ENCODE measurements at places on chromosomes 5 and 9. TPM values are rescaled to one million over a fixed set of nuclear protein-coding genes. Genes with fewer than 3 reads are reported as not detected.

Gene COL5A1
- 117 TPM for polyA plus RNA-seq

Gene NR5A1
- not detected for polyA plus RNA-seq

DNA sequence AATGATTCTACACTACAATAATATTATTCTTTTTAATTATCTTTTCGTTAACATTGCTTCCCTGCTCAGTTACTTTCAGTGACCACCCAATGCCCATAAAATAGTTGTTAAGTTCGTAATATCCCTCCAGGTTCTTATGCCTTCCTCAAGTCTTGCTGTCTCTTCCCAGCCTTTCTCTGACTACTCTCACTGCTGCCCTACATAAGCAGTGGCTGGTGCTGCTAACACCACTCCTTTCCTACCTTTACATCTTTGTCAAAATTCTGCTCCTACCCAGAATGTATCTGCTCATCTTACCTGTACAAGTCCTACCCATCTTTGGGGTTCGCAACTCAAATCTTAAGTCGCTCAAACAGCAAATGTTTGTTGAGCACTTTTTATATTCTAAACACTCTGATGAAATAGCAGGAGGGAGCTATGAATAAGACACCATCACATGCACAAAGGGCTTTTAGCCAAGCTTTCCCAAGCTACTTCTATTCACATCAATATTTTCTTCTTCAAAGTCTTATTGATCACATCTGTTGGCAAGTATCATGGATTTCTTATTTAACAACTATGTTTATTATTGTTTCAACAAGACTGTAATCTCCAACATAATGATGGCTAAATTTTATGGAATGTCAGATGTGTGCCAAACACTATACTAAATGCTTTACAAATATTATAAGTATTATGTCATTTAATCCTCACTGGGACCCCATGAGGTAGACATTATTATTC, 29.5 kb downstream of the SLC25A46 start:
- DNase-seq = no peak

GRCh38 chr5:113474100-113474728, 14.0 kb downstream of the MCC start:
- DNase-seq = no peak

Gene CD274
- 1.4 TPM for polyA plus RNA-seq

GRCh38 chr9:88805217-88805943, 185.9 kb upstream of the S1PR3 start:
- no peak for DNase-seq

DNA sequence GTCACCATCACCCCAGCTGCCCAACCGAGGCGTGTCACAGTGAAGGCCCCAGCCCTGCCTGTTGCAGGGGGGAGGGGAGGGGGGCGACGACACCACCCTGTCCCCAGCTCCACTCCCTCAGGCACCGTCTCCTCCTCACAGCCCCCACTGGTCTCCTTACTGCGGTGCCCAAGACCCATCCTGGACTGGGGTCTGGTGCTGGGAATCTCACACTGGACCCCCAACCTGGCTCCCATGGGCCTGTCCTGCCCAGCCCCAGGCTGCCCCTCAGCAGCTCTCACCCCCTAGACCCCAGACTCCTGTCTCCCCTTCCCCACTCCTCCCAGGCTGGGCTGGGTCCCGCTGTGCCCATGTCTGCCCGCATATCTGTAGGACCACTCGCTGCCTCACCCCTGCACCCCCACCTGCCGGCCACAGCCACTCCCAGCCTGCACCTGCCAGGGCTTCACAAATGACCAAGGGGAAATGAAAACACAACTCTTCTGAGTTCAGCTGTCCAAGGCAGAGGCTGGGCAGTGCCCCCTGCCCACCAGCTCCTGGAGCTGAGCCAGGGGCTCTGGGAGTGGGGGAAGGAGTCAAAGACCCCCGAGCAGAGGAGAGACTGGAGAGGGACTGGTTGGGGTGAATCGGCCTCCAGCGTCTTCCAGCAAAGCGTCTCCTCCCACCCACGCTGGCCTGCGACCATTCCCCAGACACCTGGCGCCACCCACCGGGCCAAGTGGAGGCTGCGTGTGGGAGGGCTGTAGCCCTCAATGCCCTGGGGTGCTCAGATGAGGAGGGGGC, 32.6 kb upstream of the EGFL7 start:
- no peak for DNase-seq

Gene SLC6A18
- 0.11 TPM for polyA plus RNA-seq

- no peak for DNase-seq
Observed at GRCh38 chr9:23543419-23543818, 282.6 kb downstream of the ELAVL2 start.

- DNase-seq = no peak
Observed at GRCh38 chr5:42989190-42989589, 50.9 kb downstream of the ANXA2R start.

DNA sequence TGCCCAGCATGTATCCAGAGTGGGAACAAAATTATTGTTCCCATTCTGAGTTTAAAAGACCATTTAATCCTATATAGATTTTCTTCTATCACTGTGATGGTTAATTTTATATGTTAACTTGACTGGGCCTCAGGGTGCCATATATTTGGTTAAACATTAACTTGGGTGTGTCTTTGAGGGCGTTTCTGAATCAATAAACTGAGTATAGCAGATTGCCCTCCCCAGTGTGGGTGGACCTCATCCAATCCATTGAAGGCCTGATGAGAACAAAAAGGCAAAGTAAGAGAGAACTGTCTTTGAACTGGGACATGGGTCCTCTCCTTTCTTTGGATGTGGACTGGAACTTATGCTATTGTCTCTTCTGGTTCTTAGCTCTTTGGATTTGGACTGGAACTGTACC, 17.3 kb downstream of the RIOK2 start:
- DNase-seq = no peak

DNA sequence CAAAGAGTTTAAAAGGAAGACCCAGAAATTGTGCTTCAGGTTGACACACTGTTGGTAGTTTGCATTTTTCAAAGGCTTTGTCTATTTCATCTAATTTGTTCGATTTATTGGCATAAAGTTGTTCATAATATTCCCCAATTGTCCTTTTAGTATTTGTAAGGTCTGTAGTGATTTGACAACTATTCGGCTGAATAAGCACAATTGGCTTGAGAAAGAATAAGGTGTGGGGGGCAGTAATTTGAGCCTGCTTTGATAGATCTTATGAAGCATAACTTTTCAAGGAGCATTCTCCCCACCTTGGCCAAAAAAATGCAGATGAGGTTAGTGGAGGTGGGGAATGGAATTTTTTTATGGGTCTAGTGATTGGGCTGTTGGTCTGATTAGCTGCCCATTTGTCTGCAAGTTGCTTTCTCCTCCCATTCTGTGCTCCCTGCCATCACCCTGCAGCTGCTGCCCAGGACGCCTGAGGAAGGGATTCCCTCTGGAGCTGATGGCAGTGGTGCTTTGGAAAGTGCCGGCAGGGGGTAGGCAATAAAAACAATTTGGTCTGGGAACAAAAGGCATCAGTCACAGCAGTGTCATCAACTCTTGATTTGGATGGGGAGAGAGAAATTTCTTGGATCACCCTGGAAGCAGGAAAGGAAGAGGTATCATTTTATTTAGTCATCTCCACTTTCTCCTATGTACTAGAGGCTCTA, 26.6 kb downstream of the WNT8A start:
- no peak for DNase-seq

DNA sequence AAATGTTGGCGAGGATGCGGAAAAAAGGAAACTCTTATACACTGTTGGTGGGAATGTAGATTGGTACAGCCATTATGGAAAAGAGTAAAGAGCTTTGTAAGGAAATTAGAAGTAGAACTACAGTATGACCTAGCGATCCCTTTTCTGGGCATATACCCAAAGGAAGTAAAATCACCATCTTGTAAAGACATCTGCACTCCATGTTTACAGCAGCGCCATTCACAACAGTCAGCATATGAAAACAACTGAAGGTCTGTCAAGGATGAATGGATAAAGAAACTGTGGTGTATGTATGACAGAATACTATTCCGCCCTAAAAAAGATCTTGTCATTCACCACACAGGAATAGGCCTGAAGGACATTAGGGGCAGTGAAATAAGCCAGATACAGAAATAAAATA, 27.7 kb upstream of the SLC25A51 start:
- DNase-seq = no peak

- DNase-seq = no peak
Observed at GRCh38 chr5:96317945-96318344, 115.1 kb downstream of the PCSK1 start.

Gene ACOT12
- polyA plus RNA-seq = 0.68 TPM

- no peak for DNase-seq
Observed at GRCh38 chr5:93636837-93637236, 53.8 kb downstream of the NR2F1 start.

GRCh38 chr5:137604348-137605095, 105.4 kb upstream of the SPOCK1 start:
- peak; percentile 10 for DNase-seq

GRCh38 chr5:14880688-14881087, 9.1 kb upstream of the ANKH start:
- no peak for DNase-seq

DNA sequence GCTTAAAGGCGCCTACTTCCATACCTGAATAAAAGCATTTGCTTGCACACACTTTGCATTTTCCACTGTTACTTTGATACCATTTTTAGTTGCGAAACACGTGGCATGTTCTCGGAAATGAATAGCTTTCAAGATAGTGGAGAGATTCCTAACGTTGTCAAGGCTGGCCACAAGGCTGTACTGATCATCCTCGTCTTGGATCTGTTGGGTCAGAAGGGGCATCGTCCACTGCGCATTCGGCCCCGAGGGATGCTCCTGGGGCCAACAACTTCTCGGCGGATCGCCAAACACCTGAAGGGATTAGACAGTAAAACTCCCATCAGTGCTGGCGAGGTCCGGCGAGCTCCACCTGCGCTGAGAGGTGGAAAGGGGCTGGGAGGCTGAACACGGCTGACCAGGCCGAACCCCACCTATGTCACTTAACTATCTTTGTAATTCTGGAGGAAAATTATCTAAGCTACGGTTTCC, 599 bp downstream of the RAD1 start:
- no peak for DNase-seq

GRCh38 chr5:16574789-16575721, 41.7 kb downstream of the RETREG1 start:
- DNase-seq = no peak

DNA sequence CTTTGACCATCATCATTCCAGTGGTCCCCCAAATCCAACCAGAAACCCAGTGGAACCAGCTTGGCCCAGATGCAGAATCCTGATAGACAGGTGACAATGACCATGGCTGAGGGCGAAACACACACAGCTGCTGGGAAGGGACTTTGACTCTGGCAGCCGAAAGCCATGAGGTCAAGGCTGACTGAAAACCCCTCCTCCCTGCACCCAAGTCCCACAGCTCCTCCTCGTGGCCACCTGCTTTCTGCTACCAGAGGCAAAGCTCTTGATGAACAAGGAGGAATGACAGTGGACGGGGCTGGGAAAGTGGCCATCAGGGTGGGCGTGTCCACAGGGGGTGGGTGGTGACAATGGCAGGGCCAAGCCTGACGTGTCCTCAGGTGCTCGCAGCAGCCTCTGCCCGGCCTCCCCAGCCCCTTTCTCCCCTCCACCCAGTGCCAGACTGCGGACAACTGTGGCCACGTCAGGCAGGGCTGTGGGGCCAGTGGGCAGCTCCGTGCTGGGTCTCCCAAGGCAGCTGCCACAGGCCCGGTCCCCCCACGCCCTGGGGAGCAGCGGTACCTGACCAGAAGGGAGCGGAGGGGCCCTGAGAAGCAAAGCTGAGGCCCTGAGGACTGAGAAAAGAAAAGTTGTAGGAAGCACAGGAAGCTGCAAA, 30.8 kb upstream of the SARDH start:
- DNase-seq = no peak

DNA sequence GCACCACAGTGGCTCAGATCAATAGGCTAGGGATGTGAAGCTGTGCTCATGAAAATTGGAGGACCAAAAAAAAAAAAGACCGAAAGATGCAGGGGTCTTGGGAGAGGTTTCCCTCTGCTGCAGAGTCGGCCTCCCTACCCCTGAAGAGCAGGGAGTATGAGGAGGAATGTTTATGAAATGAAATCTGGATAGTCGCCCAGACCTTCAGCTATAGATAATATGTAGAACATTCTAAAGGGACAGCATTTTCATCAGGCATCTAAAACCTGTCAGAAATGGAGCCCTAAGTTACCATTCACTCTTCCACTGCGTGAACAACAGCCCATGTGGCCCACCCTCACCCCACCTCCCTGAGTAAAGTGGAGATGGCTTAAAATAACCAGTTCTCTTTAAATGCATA, 122.9 kb downstream of the TMEM174 start:
- DNase-seq = no peak

DNA sequence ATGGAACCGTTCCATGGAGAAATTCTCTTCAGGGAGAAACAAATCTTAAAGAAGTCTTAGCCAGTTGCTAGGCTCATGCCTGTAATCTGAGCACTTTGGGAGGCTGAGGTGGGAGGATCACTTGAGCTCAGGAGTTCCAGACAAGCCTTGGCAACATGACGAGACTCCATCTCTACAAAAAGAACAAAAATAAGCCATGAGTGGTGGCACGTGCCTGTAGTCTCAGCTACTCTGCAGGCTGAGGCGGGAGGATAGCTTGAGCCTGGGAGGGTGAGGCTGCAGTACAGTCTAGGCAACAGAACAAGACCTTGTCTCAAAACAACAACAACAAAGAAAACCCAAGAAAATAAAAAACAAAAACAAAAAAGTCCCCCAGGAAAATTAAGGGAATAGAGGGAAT, 8.2 kb downstream of the HSPB3 start:
- DNase-seq = no peak

- no peak for DNase-seq
Observed at GRCh38 chr5:162256711-162257110, 189.1 kb downstream of the GABRG2 start.

- no peak for DNase-seq
Observed at GRCh38 chr5:34464829-34465228, 191.3 kb upstream of the RAI14 start.

Gene SPATA9
- polyA plus RNA-seq = 2.0 TPM

DNA sequence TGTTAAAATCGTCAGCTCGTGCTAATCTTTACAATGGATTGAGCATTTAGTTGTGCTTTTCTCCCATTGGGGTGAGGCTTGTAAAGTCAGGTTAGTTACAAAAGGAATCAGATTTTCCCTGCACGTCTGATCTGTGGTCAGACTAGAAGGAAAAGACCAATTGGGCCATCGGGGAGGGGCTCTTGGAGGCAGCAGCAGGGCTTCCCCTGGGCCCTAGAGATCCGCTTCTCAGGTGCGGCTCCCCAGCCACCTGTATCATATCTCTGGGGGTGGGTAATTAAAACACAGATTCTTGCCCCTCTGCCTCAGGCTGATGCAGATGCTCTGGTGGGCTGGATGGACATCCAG, 200.3 kb downstream of the HSPA4 start:
- DNase-seq = no peak

GRCh38 chr5:123105864-123106263, 16.8 kb downstream of the PRDM6 start:
- DNase-seq = no peak

Gene IFNA13
- not detected for polyA plus RNA-seq

- no peak for DNase-seq
Observed at GRCh38 chr9:71774920-71775319, 6.6 kb upstream of the CEMIP2 start.

GRCh38 chr9:128683340-128684064, 5.5 kb upstream of the SET start:
- DNase-seq = no peak

DNA sequence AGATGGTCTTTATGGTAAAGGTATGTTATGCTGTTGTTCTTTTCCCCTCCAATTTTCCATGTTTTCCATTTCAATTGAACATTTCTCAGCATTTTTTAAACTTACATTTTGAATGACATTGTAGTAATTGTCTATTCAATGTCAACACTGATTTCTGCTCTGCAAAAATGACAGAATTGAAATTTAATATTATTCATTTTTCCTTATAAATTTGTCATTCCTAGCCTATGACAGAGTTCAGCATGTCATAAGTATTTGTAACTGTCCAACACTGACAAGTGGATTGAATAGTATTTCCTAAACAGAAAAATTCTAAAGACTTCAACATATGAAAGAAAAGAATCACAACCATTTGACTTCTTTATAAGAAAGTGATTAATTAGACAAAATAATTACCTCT, 1478.3 kb upstream of the CDH6 start:
- DNase-seq = no peak

All from left renal pelvis (tissue), 4 donors.